ENCODE measurements at places on chromosomes 7 and 10.

- no peak for DNase-seq
These were observed 554.9 kb downstream of the HTR7 start for GRCh38 chr10:90302758-90303481.

DNA sequence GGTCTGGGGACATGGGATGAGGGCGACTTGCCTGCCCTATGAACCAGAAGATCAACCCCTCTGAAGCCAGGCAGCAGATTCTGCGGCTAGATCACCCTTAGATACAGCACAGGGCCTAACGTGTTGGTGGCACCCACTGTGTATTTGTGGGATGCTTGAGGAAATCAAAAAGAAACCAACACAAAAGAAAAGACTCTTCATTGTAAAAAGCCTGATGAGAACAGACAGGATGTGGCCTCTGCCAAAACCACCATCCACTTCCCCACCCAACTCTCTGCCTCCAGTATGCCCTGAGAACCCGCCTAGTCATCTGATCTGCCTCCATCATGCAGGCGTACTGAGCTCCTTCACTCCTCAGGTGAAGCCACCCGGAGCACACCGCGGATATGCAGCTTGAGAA, 97.2 kb upstream of the INSYN2A start:
- peak; percentile 15 for DNase-seq

- no peak for DNase-seq
These were observed 95.1 kb downstream of the USP6NL start for GRCh38 chr10:11516431-11516746.

- DNase-seq: peak; percentile 58
These were observed 8.4 kb upstream of the LFNG start for GRCh38 chr7:2510909-2511768.

DNA sequence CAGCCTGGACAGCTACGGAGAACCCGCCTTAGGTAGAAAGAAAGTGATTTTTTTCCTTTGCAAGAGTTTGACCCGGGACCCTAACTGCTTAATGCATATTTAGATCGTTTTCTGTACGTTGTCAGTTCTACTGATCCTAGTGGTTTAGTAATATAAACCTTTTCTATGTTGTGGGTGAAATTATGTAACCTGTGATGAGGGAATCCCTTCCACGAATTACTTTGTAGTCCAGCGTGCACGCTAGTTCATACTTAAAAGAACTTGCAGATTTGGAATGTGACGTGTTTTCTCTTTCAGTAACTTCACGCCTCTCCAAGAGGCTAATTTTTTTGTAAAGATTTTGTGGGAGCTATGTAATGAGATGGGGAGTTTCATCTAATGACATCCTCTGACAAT, 705 bp downstream of the SLF2 start:
- no peak for DNase-seq

DNA sequence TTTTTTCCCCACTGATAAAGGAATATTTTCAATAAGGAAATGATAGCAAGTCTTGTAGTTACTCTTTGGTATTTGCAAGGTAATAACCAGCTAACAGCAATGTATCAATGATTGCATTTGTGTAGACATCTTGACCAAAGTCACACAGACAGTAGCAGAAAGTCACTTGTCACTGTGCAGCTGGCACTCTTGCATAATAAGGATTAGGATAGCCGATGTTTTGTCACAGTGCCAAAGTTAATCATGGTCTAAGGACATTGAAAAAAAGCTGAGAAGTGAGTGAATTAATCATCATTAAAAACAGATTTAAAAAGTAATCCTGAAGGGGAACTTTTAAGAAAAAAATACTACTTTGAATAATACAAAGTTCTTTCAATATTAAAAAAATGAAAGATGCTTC, 834.3 kb upstream of the C7orf33 start:
- DNase-seq: no peak

DNA sequence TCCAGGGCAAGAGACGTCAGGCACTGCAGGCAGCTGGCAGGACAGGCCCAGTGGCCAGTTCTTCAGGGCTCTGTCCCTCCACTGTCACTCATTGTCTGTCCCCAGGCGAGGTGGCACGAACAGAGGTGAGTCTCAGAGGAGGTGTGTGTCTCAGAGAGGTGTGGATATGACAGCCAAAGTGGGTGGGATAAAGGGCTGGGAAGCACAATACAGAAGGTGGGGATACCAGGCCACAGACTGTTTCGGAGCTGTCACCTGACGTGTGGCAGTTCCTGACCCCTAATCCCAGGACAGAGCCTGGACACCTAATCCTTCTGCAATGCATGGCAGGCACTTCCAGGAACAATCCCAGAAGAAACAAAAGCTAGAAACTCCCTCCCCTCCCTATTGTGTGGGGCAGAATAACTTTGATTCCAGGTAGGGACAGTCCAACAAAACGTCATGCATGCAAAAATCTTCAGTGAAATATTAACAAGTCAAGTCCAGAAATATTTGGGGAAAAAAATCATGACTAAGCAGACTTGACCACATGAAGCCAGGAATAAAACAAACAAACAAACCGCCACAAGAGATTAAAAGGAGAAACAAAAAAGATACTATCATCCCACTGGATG, 11.6 kb downstream of the KLRG2 start:
- DNase-seq: no peak

DNA sequence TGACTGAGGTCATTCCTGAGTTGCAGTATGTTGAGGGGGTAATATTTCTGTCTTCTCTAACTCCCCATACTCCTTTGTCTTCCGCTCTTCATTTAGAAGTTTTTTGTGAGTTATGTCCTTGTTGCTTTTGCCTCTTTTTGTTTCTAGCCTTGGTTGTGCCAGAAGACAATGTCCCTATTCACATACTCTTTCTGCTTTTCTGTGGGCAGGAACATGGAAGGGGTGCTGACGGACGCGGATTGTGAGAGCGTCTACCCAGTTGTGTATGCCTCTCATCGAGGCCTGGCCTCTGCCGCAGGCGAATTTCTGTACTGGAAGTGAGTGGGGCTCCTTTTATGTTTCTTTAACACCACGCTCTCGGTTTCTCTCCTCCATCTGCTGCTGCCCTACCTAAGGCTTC, 20.5 kb downstream of the STAG3 start:
- DNase-seq: no peak

GRCh38 chr7:86980223-86980622, 79.2 kb downstream of the ELAPOR2 start:
- no peak for DNase-seq

All from T-helper 22 cell (primary cell).